BJ (cell line): ENCODE measurements at places on chromosomes 12 and 14.

- no peak for DNase-seq
Observed at GRCh38 chr12:22635812-22636211, 10.8 kb downstream of the ETNK1 start.

- no peak for DNase-seq
Observed at GRCh38 chr12:49583366-49584094, 15.6 kb upstream of the MCRS1 start.

GRCh38 chr14:50117456-50117855 lies 1.1 kb upstream of the VCPKMT start:
- no peak for DNase-seq

DNA sequence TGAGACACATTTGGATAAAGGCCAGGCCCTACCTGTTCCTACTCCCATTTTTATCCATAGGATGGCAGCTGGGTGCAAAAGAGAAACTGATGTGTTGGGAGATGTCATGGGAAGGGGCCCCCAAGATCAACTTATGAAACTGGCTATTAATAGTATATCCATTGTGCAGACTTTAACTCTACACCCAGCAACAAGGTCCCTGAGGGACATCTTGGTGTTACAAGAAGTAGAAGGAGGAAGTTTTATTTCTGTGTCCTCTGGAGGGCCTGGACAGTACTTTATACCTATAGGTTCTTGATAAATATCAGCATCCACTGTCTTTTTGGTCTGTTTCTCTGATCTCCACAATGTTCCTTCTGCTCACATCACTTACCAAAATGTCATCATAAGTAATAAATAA lies 84.6 kb downstream of the BTG1 start:
- no peak for DNase-seq

DNA sequence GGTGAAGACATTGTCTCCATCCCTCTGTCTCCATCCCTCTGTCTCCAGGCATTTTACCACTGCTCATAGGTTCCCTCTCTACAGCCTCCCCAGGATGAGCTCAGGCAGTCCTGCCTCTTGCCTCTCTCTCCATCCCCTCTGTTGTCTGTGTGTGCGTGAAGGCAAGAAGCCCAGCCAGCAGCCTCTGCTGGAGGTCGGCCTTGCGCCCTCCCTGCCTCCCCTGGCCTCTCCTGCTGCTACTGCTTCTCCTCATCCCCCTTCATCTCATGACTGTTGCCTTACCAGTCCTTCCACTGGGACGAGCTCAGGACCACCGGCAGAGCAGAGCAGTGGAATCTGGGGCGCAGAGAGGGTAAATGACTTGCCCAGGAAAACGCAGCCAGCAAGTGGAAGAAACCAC lies 3.2 kb downstream of the KRT80 start:
- no peak for DNase-seq

DNA sequence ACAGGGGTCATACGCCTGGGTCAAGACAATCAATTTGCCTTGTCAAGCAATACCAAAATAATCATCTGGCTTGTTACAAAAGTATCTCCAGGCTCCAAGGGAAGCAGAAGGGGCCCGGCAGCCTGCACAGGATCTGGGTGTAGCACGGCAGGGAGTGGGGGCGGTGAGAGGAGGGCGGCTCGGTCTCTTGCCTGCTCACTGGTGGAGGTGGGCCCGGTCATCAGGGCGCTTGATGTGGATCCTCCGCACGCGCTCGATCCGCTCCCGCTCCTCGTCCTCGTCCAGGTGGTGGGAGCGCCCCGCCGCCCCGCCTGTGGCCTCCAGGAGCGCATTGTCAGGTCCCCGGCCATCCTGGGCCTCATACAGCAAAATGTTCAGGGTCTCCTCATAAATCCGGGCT lies 25.7 kb downstream of the KCTD10 start:
- no peak for DNase-seq

DNA sequence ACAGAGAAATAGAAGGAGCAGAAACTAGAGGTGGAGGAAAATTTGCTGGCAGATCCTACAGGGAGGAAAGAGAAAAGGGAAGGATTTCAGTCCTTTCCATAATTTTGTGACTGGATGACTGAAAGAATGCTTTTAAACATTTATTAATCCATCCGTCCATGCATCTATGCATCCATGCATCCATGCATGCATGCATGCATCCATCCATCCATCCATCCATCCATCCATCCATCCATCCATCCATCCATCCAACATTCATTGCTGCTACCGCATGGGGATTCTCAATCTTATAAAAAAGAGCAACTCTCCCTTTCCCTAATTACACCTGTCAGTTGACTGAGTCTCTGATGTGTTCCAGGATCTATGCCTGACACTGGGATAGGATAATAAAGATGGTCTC lies 55.7 kb upstream of the NR2C1 start:
- no peak for DNase-seq

- no peak for DNase-seq
Observed at GRCh38 chr12:9700606-9700956, 31.1 kb downstream of the CLEC2D start.

DNA sequence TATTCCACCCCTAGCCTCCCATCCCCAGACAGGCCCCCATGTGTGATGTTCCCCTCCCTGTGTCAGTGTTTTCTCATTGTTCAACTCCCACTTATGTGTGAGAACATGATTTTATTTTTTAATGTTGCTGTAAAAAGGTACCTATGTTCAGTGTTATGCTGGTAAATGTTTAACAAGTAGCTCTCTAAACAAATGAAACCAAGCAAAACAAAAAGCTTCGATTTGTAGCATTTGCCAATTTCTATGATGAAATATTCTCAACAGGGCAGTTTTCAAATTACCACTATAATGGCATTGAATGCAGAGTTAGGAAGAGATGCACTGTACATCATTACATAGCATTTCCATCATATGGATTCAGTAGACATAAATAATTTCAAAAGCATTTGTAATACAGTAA lies 410.6 kb downstream of the MDGA2 start:
- no peak for DNase-seq

DNA sequence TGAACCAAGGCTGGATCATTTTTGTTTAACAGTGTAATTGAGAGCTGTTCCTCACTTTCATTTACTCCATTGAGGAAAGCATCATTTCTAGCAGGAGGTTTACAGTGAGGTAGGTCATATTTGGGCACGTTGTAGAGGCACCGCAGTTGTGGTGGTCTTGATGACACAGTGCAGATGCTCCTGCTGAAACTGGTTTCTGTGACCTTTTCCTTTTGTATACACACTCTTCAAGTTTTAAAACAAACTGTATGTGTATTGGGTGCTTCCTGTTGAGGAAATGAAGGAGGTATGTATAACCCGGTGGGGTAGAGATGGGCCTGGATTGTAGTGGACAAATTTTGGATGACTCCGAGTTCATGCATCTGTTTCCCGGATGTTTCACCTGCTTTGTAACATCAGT lies 456.3 kb upstream of the RGS6 start:
- DNase-seq = no peak

- DNase-seq = no peak
Observed at GRCh38 chr14:85865701-85866100, 335.8 kb downstream of the FLRT2 start.

GRCh38 chr14:73888971-73889370 lies 2.3 kb downstream of the ZNF410 start:
- peak; percentile 70 for DNase-seq

GRCh38 chr14:100807979-100808734 lies 17.8 kb upstream of the MEG3 start:
- no peak for DNase-seq

GRCh38 chr12:123237646-123238329 lies 4.6 kb downstream of the MTRFR start:
- no peak for DNase-seq
